Stimulated activated CD4-positive, alpha-beta T cell treated with anti-CD3 and anti-CD28 coated beads, Interleukin-1b, Interleukin-23, amount 100 ng/mL, for 1 hour (primary cell): ENCODE measurements at places on chromosomes 6 and 20.

- no peak for DNase-seq
These were observed 58.9 kb downstream of the UST start for GRCh38 chr6:148805777-148806176.

GRCh38 chr6:35694462-35694861 lies 5.7 kb upstream of the FKBP5 start:
- no peak for DNase-seq

DNA sequence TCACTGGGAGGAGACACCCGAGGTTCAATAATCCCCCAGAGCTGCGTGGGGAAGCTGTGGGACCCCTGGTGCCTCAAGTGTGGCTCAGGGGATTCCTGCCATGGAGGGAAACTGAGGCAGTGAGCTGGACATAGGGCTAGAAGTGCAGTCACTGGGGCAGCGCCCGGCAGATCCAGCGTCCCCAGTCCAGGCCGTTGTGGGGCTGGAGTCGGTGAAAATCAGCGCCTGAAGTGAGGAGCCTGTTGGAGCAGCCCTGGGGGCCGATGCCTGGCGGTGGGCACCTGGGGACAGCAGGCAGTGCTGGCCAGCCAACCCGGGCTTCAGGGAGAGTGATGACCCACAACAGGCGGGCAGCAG lies 2.2 kb upstream of the COL9A3 start:
- no peak for DNase-seq

- no peak for DNase-seq
These were observed 3.1 kb upstream of the CABLES2 start for GRCh38 chr20:62409931-62410745.
